ENCODE measurements at places on chromosomes 4 and X.

- peak; percentile 19 for DNase-seq
These were observed 548.6 kb downstream of the TLL1 start for GRCh38 chr4:166421556-166422156.

DNA sequence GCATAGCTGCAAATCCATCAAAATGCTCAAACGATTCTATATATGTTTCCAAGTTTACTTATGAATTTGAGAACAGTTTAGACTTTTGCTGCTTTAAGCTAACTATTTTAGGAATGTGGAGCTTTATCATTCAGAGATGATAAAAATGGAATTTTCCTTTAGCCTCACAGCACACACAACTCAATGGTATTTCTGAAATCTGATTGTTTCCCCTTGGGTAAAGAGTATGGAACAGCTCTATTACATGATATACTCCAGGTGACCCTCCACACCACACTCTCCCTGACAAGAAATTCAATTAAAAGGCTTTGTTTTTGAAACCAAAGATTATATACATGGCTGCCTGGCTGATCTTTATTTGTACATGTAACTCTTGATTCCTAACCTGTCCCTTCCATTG lies 120.0 kb downstream of the LUZP4 start:
- DNase-seq, result no peak

GRCh38 chr4:60133375-60133774 lies 1066.8 kb upstream of the ADGRL3 start:
- no peak for DNase-seq

- no peak for DNase-seq
These were observed 190.4 kb upstream of the TLL1 start for GRCh38 chr4:165682611-165683010.

DNA sequence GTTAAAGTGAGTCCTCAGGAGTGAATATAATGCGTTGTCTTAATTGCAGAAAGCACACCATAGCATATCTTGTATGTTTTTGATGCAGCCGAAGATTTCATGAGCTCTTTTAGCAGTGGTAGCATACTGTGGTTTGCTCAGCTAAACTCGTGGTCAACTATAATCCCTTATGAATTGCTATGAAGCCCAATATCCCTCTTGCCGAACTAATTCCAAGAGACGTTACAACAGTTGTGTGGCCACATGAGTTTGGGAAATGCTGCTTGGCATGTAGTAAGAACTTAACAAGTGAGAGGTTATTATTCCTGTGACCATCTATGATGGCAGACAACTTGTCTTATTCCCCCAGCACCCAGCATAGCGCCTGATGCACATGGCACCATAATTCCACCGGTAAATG lies 30.7 kb downstream of the SYAP1 start:
- DNase-seq, result no peak

DNA sequence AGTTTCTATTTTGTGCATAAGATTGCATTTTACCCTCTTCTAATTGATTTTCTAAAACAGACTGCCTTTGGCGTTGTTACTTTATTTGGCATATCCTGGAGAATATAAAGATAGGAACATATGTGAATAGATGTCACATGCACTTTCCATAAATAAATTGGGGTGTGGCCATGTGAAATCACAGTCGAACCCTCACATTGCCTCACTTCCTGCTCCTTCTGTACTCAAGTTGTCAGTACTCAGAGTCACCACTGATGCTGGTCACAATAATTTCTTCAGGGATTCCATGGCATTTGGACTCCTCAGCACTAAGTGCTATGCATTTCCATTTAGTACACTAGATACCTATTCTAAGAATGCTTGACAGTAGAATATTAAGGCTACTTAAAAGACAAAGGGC lies 1.4 kb upstream of the EMCN start:
- no peak for DNase-seq

GRCh38 chrX:74383611-74384010 lies 37.7 kb upstream of the SLC16A2 start:
- DNase-seq, result peak; percentile 57

GRCh38 chrX:70878902-70879301 lies 29.6 kb downstream of the TEX11 start:
- DNase-seq, result no peak

DNA sequence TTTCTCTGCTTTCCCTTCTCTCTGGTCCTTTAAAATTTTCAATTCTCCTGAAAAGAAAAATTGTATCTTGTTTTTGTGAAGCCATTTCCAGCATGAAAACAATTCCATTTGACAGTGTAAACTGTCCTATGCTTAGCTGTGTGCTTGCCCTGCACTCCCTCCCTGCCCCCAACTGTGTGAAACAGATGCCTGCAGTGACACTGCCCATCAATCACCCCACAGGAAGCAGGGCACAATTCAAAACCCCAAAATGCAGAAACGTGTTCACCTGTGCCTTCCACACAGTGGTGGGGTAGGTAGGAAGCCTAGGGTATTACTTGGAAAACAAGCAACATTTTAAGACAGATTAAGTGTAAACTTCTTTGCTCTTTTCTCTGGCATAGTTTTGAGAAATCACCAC lies 6.2 kb upstream of the FHDC1 start:
- DNase-seq, result no peak

DNA sequence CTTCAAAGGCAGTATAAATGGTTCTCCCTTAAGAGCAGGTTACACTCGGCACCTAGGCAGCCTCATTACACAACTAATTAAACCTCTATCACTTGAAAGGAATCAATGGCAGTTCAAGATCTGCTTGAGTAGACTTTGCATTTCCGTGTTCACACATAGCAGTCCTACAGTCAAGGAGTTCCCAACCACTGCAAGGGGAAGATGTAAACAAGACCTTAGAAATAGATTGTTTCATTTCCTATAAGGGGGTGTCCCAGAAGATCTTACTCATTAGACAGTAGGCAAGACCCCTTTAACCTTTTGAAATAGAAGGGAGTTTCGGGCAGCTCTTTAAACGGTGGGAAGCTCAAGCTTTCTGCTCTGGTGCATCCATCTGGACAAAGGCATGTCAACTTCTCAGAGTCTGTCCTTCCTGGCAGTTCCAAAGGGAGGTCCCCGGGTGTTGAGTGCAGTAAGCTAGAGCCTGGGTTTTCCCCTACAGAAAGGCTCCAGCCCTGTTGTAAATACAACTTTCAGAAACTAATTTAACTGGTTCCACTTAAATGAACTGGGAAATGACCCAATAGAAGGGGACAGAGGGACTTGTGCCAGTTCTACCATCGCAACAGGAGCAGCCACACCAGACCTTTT lies 150.8 kb downstream of the RBMX2 start:
- DNase-seq, result no peak

- DNase-seq, result peak; percentile 33
These were observed 500.0 kb downstream of the SPRY1 start for GRCh38 chr4:123896446-123897071.

DNA sequence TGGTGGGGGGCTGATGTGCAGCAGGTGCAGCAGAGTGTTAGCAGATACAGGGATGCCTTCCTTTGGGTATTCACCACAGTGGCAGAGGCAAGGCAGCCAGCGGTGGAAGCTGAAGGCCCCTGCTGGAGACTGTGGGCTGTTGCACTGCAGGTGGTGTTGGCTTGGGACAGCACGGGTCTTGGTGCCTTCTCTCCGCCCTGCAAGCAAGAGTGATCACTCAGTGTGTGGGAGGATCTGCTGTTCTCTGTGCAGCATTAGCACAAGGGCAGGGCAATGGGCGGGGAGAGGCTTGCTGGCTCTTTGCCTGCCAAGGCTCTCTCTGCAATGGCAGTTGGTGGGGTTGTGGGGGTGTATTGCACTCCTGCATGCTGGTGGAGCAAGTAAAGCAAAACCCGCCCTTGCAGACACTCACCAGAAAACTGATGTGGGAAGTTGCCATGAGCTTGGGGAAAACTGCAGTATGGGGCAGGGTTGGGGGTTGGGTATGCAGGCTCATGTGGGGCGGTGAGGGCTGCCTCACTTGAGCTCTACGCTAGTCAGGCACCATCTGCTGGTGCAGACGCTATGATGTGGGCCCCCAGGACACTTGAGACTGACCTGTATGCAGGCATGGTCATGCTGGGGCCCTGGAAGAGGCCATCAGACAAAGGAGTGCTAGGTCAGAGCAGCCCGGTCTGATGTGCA lies 820.8 kb upstream of the GRIA3 start:
- DNase-seq, result no peak

GRCh38 chr4:102343964-102344519 lies 1.2 kb downstream of the SLC39A8 start:
- no peak for DNase-seq
